IMR-90 (cell line): ENCODE measurements at places on chromosomes 6 and 20.

DNA sequence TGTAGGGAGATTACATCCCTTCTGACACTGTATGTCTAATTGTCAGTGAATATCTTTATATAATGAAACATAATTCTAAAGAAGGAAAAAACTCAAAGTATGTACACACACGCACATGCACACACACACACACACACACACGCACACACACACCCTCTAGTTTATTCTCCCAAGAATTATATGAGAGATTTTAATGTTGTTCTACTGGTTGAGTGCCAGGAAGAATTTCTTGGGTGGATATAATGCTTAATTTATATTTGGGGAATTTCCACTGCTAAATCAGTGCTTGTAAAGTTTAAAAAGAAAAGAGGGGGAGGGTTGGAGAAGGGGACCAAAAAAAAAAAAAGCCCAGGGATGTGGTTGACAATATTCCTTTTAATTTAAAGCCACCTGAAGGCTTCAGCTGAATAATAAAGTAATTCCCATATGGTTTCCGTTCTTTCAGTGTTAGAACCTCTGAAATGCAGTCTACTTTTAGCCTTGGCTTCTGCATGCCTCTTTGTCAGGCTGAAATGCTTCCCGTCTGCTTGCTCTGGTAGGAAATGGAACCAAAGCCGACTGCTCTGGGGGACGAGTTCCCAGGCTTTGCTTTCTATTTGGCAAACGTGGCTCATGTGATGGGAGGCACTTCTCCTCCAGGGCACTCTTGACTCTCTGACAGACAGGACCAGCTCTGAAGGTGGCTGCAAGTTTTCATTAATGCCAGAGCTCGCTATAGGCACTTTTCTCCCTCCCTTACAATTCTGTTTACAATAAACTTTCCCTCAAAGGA lies 225.4 kb downstream of the PRL start:
- peak; percentile 66 for DNase-seq

- no peak for DNase-seq
Measured at GRCh38 chr6:45423111-45423823, 45.5 kb upstream of the SUPT3H start.

DNA sequence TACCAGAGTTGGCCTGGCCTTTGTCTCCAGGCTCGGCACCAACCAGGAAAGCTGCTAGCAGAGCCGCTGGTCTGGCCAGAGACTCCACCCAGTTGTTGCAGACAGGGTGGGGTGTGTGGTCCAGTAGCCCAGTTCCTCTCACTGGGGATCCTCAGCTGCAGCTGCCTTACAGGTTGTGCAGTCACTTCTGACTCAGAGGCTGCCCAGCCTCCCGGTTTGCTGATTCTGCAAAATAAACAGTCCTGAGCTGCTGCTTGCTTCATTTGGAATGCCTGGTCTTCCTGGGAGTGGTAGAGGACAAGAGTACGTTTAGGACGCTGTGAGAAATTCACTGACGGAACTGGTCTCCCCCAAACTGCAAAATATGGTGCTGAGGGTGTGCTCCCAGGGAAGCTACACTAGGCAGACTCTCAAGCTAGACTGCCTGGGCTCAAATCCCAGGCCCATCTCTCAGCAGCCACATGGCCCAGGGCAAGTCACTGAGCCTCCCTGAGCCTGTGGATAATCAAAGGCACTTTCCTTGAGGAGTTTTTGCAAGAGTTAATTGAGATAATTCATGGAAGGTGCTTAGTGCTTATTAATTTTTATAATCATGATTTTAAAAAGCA lies 246.1 kb downstream of the TFAP2C start:
- DNase-seq = peak; percentile 42

DNA sequence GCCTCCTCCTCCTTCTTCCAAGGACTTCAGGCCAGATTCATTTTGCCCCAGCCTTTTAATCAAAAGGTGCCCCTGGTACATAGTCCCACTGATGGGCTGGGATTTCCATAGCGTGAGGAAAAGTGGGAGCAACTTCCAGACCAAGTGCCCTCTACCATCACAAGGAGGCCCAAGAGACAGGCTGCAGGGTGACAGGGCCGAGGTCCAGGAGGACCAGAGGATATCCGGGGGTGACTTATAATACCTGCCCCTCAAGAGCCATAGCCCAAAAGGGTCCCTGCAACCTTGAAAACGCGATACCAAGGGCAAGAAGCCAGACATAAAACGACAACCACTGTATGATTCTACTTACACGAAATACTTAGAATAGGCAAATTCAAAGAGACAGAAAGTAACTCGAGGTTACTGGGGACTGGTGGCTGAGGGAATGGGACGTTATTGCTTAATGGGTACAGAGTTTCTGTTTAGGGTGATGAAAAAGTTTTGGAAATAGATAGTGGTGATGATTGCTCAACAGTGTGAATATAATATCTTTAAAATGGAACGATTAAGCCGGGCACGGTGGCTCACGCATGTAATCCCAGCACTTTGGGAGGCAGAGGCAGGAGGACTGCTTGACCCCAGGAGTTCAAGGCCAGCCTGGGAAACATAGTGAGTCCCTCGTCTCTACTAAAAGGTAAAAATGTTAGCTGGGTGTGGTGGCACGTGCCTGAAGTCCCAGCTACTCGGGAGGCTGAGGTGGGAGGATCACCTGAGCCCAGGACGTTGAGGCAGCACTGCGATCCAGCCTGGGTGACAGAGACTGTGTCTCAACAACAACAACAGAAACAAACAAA lies 71.9 kb downstream of the NOL4L start:
- no peak for DNase-seq

GRCh38 chr6:38157905-38158304 lies 338.4 kb downstream of the ZFAND3 start:
- no peak for DNase-seq

- no peak for DNase-seq
Measured at GRCh38 chr6:167573461-167574215, 248.8 kb downstream of the TTLL2 start.

DNA sequence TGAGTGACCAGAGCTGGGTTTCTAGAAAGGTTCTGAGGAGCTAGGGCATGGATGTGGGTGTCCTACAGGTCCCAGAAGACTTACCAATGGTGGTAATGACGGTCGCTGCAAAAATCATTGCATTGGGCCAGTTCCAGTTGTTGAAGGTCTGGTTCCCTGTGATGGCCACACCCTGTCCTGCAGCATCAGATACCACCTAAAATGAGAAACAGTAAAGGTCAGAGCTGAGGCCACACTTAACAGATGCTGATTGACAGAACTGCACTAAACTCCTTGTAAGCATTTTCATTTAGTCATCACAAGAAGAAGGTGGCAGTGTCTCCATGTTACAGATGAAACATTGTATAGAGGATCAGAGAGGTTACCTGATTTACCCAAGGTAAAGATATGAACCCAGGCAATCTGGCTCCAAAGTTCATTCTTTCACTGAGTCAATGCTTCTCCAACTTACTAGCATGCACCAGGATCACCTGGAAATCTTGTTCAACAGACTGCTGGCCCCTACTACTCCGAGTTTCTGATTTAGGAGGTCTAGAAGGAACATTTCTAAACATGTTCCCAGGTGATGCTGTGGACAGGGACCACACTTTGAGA lies 33.4 kb downstream of the KCNK5 start:
- no peak for DNase-seq

DNA sequence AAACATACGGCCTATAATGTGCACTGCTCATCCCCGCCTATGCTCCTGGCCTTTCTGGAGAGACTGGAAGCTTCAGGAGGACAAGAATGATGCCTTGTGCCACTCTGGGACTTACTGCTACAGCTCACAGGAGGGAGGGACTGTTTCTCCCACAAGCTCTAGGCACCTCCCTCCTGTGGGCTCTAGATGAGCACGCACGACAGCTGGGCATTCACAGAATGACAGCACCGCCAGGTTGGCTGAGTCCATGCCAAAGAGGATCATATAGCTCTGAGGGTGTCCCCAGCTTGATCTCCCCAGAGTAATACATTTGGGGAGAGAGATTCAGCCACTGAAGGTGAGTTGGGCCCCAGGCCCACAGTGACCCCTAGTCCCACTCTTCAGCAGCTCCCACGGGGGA lies 10.1 kb upstream of the PGC start:
- DNase-seq = no peak

DNA sequence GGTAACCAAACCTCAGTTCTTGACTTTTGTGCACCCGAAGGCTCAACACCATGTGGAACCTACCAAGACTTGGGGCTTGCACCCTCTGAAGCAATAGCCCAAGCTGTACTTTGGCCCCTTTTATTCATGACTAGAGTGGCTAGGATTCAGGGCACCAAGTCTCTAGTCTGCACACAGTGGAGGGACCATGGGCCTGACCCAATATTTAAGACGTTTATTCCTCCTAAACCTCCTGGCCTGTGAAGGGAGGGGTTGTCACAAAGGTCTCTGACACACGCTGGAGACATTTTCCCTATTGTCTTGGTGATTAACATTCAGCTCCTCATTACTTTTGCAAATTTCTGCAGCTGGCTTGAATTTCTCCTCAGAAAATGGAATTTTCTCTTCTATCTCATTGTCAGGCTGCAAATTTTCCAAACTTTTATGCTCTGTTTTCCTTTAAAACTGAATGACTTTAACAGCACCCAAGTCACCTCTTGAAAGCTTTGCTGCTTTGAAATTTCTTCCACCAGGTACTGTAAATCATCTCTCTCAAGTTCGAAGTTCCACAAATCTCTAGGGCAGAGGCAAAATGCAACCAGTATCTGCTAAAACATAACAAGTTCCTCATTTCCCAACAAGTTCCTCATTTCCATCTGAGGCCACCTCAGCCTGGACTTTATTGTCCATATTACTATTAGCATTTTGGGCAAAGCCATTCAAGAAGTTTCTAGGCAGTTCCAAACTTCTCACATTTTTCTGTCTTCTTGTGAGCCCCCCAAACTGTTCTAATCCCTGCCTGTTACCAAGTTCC lies 481.4 kb upstream of the BTBD3 start:
- DNase-seq = no peak
